Diencephalon (tissue), 1 donor: ENCODE measurements at places on chromosomes 1 and 21. TPM values are rescaled to one million over a fixed set of nuclear protein-coding genes. Genes with fewer than 3 reads are reported as not detected.

CAMSAP2 gene
- 151 TPM for total RNA-seq

VPS72 gene
- total RNA-seq = 68.5 TPM

SLX9 gene
- total RNA-seq = 11.3 TPM

TAS1R2 gene
- not detected for total RNA-seq

CFAP107 gene
- 3.0 TPM for total RNA-seq

S100A7A gene
- total RNA-seq = not detected

FUBP1 gene
- 263 TPM for total RNA-seq

CFAP74 gene
- 1.8 TPM for total RNA-seq

LAPTM5 gene
- 10.1 TPM for total RNA-seq

S100A7 gene
- total RNA-seq = not detected

TRIM63 gene
- not detected for total RNA-seq

BATF3 gene
- total RNA-seq = 7.4 TPM

RUNX3 gene
- total RNA-seq = 0.23 TPM

ASTN1 gene
- total RNA-seq = 109 TPM

SLC30A2 gene
- total RNA-seq = not detected

C1orf185 gene
- total RNA-seq = not detected

AMY2A gene
- not detected for total RNA-seq

LAMB3 gene
- 7.8 TPM for total RNA-seq

AGL gene
- total RNA-seq = 47.7 TPM

EPHA2 gene
- total RNA-seq = 2.5 TPM

OR2AK2 gene
- total RNA-seq = 2.1 TPM

PLA2G2C gene
- total RNA-seq = not detected

KIF14 gene
- 4.2 TPM for total RNA-seq

PEAR1 gene
- total RNA-seq = 0.92 TPM

RHD gene
- 0.92 TPM for total RNA-seq

LCK gene
- 0.23 TPM for total RNA-seq

CLEC20A gene
- not detected for total RNA-seq

SEMA4A gene
- 23.3 TPM for total RNA-seq

OR2T11 gene
- total RNA-seq = not detected

OR2L5 gene
- 1.8 TPM for total RNA-seq
